Hindlimb muscle (tissue), 1 donor: ENCODE measurements at places on chromosomes 16 and 17.

DNA sequence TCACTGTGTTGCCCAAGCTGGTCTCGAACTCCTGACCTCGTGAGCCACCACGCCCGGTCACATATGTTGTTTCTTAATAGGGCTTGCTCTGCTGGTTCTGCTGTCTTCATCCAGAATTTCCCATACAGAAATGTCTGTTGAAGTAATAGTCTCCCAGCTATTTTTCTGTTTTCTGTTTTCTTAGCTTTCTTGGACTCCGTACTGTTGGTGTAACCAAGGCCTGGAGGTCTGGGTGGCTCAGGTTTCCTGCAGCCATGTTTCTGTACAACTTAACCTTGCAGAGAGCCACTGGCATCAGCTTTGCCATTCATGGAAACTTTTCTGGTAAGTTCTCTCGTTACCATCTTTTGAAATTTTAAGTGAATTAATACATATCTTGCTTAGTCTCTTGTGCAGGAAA is 2.8 kb downstream of the SF3B3 start:
- no peak for DNase-seq

DNA sequence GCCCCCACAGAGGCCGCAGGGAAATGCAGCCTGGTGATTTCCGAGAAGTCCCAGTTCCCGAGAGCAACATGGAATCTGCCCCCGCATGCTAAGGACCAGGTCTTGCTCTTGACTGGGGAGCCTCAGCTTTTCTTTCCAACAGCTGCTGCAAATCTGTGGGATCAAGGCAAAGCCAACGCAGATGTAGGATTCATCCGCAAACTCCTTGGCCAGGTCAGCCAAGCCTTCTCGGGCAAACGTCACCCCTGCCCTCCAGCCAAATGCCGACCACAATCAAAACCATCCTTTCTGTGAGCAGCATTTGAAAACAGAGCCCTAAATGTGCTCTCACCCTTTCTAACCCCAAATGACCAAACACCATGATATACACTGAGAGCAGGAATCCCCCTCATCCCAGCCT is 54.0 kb downstream of the MRM3 start:
- DNase-seq = no peak

DNA sequence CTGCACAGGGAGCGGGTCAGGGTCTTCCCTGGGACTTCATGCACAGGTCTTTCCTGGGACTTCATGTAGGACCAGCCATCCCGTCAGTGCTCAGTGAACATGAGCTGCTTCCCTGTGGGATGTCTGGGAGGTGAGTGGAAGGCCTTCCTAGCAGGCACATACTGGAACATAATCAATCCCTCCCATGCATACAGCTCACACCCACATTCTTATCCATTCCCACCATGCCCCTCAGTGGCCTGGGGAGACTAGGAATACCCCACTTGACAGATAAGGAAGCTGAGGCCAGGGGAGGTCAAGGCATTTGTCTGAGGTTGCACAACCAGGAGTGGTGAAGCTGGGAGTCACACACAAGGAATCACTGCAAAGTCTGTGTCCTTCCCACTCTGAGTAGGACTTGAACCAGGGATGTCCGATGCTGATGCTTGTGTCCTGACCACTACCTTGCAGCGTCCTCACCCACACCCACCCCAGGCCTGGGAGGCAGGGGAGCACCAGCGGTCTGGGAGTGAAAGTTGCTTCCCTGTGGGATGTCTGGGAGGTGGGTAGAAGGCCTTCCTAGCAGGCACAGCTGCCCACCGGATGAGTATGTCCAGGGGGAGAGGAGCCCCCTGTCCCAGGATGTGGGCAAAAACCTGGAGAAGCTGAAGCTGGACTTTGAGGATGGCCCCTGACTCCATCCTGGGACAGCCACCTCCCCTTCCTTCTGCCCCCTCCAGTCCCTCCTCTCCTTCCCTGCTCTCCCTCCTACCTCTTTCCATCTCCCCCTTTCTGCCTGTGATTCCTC is 1.0 kb upstream of the NLRC5 start:
- DNase-seq = no peak

DNA sequence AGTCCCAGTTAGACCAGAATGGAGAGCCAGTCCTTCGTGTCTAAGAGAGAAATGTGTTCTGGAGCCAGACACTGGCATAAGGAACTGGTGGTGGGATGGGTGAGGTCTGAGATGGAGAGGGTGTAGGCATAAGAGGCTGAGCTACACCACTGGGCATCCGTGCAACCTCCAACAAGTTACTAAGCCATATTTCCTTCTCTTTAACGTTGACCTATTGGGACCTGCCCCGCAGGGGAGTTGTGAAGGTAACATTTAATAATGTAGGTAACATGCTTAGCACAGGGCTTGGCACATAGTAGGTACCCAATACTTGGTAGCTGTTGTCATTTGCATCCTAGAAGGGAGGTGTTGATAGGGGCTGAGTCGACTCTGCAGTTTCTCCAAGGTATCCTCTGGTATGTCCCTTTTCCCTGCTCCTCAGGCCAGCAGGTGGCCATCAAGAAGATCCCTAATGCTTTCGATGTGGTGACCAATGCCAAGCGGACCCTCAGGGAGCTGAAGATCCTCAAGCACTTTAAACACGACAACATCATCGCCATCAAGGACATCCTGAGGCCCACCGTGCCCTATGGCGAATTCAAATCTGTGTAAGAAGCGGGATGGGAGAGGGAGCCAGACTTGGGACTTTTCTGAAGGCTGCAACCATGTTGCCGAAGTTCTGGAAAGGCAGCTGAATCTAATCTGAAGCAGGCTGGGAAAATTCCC is 1.2 kb downstream of the MAPK7 start:
- no peak for DNase-seq

- no peak for DNase-seq
Measured at GRCh38 chr16:4936181-4936990, 562 bp downstream of the PPL start.

- no peak for DNase-seq
Measured at GRCh38 chr17:44778656-44779210, 19.9 kb downstream of the ADAM11 start.

- DNase-seq = peak; percentile 64
Measured at GRCh38 chr16:19502395-19503131, 19.3 kb downstream of the GDE1 start.

DNA sequence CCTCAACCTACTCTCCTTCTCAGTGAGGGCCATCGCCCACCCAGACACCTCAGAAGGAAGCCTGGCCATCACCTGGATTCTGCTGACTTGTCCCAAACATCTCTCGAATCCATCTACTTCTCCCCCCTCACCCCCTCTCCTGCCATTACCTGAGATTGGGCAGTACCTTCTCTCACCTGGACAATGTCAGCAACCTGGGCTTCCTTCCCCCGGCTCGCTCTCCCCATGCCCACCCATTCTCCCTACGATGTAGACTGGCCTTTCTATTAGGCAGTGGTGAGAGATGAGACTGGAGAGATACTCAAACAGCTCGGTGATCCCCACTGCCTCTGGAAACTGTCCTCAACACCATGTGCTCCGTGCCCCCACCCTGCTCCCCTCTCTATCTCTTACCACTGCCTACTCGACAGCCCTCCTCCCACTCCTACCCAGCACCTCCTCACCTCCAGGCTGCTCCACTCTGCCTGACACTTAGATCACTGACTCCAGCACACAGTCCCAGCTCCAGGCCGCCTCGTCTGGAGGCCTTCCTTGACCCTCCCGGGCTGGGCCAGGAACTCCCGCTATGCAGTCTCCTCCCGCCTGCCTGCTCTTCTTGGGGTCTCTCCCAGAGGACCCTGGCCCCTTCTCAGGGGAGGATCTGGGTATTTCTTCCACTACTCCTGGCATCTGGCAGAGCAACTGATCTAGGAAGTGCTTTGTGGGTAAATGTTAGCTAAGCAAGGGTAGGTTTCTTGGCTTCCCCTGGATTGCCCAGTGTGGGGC is 235.8 kb upstream of the NLRP1 start:
- no peak for DNase-seq

GRCh38 chr16:79089735-79090284 is 510.7 kb downstream of the MAF start:
- DNase-seq = peak; percentile 52

DNA sequence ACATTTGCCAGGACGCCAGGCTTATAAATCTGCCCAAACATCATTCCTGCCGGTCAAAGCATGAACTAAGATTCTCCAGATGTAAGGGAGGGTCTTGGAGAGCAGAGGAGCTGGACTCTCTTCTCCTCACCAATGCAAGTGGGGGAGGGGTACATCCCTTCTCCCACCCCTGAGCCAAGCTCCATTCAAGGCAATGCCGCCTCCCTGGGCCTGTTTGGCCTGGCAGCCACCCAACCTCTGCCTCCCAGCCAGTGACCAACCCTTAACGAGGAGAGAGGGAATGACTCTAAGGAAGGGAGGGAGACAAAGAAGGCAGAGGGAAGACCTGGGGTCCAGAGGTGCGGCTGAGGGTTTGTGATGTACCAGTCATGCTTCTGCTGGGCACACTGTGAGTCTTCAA is 13.8 kb downstream of the C17orf50 start:
- DNase-seq = no peak

- DNase-seq = no peak
Measured at GRCh38 chr16:8673611-8674412, 605 bp upstream of the ABAT start.

DNA sequence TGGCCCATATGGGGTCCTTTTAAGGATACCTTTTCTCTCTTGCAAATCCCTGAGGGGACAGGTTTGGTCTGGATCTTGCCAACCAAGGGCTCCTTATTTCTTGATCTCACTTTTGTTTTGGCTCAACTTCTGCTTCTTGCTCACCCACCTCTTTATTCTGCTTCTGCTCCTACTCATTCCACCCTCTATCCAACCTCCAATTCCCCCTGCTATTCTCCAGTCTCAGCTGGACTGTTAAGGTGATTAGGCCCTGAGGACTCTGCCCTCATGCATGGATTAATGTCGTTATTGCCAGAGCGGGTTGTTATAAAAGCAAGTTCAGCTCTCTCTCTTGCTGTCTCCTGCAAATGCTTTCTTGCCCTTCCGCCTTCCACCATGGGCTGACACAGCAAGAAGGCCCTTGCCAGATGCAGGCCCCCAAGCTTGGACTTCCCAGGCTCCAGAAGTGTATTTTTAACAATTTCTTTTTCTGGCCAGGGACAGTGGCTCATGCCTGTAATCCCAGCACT is 29.8 kb downstream of the LAT start:
- no peak for DNase-seq

DNA sequence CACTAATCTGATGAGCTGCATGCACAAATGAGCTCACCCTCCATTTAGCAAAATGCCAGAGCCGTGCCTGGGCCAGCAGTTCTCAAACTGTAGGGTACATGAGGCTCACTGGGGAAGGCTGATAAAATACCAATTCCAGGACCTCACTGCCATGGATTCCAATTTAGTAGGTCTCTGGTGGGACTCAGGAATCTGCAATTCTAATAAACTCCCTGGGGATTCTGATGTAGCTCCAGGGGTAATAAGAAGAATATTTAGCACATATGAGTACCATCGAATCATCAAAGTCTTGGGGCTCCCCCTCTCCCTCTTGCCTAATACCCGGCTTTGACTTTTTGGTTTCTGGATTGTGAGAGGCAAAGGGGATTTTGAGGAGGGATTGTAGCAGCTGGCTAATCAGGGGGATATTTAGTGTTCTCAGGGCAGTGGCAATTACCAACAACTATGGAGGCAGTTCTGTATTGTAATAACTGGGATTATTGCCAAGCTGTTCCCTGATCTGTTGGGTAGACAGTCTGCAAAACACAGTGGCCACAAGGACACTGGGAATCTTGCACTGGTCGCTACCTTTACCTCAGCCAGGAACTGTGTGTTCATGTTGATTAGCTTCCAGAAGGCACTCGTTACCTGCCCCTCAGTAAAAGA is 140.4 kb downstream of the SHISA9 start:
- DNase-seq = no peak

DNA sequence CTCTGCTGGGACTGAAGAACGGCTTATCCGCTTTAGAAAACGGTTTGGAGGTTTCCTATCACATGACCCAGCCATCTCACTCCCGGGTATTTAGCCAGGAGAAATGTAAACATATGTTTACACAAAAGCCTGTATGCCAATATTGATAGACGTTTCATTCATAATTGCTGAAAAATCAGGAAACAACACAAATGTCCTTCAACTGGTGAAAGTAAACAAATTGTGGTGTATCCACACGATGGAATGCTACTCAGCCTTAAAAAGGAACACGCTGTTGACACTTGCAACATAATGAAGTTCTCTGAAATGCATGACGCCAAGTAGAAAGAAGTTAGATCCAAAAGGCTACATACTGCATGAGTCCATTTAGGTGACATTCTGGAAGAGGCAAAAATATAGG is 157.6 kb downstream of the SLC39A11 start:
- DNase-seq = no peak

GRCh38 chr17:15468126-15468525 is 705 bp upstream of the CDRT4 start:
- no peak for DNase-seq

DNA sequence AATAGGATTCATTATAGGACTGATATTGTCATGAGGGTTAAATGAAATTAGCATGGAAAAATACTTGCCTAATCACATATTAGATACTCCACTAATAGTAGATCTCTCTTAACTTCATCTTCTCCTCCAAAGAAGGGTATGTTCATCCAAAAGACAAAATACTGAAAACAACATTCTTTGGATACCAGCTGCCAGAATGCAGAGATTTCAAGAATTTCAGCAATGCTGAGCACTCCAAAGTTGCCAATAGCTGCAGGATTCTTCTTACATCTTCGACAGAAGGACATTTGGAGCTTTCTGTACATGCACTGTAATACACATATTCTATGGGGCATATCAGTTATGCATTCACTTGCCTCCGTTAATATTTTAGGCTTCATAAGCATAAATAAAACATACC is 436.5 kb downstream of the HAPSTR1 start:
- DNase-seq = no peak

DNA sequence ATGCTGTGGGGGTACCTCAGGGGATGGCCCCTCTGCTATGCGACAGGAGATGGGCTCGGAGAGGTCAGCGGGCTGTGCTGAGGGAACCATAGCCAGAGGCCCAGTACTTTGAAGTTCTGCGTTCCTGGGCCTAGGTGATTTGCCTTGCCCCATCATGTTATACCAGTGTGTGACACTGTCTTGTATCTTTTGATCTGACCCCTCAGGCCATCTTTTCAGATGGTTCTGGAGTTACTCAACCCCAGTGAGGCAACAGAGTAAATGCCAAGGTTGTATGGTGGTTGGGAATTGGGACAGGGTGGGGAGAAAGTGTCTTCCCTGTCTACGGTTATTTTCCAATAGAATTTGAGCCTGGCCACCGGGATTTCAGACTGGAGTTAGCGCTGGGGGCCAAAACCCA is 8.5 kb downstream of the MSI2 start:
- DNase-seq = no peak

GRCh38 chr16:12258861-12259645 is 282.5 kb downstream of the SNX29 start:
- no peak for DNase-seq
